ENCODE measurements at places on chromosomes 3 and 15.

DNA sequence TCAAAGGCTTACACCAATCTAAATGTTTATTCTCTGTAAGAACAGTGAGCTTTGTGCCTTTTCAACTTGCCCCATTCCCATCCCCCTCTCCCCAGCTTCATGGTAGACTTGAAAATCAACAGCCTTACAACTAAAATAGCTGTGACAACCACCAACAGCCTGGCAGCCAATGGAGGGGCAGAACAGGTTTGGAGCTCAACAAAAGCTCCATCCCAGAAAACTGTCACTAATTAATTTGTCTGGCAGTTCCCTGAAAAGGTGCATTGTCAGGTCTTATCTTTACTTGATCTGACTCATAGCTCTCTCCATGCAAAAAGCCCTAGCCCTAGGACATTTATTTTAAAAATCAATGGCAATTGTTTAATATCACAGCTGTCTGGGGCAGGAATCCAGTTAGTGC is 22.6 kb downstream of the MTHFS start:
- DNase-seq, result no peak

DNA sequence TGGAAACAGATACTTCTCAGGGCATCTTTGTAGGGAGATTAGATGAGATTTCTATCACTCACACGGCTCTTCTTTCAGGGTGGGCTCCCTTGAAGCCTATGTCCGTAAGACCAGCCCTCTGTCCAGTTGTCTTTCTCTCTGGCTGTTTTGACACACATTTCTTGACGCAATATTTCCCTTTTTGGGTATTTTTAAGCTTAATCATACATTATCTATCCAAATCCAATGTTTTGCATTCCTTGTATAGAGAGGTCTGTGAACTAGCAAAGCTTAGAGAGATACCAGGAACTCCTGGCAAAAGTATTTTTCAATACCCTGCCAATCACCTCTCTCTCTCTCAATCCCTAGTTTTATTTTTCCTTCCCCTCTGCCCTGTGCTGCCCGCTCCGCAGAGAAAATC is 79.3 kb downstream of the EOMES start:
- DNase-seq, result no peak

DNA sequence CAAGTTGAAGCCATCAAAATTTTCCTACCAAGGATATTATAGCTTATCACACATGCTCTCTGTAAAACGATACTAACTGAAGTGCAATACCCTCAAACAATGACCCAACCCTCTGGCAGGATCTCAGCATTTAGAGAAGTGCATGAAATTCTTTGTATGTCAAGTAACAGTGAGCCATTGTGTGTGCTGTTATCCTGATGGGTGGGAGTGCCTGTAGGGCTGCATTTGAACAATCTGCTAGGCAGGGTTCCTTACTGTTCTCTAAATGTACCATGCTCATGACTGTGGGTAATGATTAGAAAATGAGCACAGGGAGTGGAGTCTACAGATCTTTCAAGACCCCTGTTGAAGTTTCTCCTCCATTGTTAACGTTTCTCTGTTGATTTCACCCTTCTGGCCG is 398.1 kb downstream of the NSUN3 start:
- no peak for DNase-seq

- DNase-seq, result peak; percentile 16
Measured at GRCh38 chr3:46281551-46281950, 39.3 kb downstream of the CCR3 start.

DNA sequence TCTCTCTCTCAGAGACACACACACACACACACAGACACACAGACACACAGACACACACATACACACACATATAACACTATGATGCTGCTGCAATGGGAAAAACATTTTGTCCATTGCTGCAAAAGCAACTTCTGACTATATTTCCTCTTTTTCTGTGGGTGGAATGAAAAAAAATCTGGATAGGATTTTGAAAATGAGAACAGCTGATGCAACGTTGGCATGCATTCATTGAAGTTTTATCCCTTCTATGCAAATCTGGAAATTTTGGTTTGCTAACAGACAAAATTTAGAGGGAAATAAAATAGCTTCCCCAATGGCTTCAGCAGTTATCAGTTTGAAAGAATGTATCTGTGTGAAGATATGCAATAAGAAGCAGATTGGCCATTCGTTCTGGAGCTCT is 763.4 kb upstream of the GRM7 start:
- DNase-seq, result no peak

GRCh38 chr3:16824081-16824696 is 60.6 kb upstream of the PLCL2 start:
- no peak for DNase-seq

- DNase-seq, result no peak
Measured at GRCh38 chr3:179083977-179084376, 12.4 kb upstream of the ZMAT3 start.

DNA sequence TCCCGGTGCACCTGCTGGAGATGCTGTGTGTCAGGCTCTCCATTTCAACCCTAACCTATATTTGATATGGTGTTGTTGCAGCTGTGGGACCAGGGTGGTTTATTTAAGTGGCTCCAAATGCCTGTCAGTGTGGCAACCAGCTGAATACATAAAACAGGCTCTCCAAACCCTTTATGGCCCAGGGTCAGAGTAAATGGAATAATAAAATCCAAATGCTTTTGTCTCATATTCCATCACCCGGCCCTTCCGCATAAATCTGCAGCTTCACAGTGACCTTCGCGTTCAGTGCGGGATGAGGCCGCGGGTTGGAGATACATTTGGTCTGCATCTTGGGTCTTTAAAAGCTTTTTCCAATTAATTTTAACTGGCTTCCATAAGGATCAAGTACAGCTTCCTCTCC is 382.1 kb upstream of the NR2F2 start:
- no peak for DNase-seq

GRCh38 chr3:183591881-183592521 is 36.5 kb upstream of the KLHL6 start:
- DNase-seq, result no peak

DNA sequence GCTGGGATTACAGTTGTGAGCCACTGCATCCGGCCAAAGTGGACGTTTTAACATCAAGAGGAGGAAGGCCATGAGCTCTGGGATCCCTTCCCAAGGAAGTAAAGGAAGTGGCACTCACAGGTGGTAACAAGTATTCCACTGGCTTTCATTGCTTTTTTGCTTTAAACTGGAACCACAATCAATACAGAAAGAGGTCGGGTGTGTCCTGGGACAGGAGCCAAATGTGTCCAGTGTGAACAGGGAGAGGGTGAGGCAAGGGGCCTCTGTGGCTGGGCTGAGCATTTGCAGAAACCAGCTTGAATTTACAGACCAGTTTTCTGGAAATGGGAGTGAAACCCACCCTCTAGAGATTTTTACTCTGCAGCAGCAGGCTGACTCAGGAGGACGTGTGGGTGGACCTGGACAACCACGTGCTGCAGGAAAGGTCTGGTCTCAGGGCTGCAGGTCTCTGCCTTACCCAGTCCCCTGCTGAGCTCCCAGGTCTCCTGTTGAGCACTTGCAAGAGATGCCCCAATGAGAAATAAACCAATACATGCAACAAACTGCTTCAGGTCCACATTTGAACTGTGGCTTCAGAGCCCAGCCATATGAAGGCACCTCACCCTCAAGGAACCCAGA is 42.8 kb upstream of the TMEM115 start:
- DNase-seq, result no peak

- no peak for DNase-seq
Measured at GRCh38 chr15:42903388-42904324, 16.9 kb downstream of the TTBK2 start.

GRCh38 chr3:182971637-182972036 is 8.7 kb downstream of the DCUN1D1 start:
- DNase-seq, result no peak

DNA sequence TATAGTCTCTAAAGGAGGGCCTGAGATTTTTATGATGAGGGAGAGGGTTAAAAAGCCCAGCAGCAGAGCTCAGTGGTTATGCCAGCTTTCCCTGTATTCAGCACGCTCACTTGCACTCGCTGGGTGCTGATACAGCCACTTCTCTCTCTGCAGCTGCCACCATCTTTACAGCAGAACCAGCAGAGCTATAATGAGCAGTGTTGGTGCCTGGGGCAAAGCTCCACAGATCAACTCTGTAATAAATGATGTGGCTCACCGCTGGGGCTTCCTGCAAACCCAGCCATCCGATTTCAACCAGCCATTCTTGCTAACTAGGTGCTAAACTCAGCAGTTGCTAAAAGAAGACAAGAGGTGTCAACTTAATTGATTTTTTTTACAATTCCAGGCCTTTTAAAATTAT is 48.0 kb downstream of the ARNT2 start:
- no peak for DNase-seq

Data from stimulated activated CD8-positive, alpha-beta memory T cell treated with anti-CD3 and anti-CD28 coated beads, Interleukin-4, amount 100 ng/mL, for 48 hours (primary cell).